ENCODE measurements at places on chromosomes 5 and 9.

- no peak for DNase-seq
Observed at GRCh38 chr9:79023134-79023580, 548.6 kb upstream of the TLE4 start.

GRCh38 chr5:81646469-81646995 lies 104.4 kb downstream of the SSBP2 start:
- DNase-seq, result no peak

- DNase-seq, result no peak
Observed at GRCh38 chr9:130587921-130588320, 8.5 kb downstream of the FUBP3 start.

DNA sequence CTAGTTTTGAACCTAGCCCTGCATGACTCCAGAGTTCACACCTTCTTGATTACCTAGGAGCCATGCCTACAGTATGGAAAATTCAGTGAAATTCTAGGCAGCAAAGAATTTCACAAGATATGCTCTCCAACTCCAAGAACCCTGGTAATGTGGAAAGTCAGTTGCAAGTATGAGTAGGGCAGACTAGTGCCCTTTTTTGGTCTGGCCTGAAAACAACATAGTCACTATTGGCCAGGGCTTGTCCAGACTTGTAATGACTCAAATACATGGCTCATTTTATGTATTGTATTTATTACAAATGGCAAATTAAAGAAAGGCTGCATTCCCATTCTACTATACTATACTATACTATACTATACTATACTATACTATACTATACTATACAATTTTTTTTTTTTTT lies 160.4 kb downstream of the ESM1 start:
- no peak for DNase-seq

DNA sequence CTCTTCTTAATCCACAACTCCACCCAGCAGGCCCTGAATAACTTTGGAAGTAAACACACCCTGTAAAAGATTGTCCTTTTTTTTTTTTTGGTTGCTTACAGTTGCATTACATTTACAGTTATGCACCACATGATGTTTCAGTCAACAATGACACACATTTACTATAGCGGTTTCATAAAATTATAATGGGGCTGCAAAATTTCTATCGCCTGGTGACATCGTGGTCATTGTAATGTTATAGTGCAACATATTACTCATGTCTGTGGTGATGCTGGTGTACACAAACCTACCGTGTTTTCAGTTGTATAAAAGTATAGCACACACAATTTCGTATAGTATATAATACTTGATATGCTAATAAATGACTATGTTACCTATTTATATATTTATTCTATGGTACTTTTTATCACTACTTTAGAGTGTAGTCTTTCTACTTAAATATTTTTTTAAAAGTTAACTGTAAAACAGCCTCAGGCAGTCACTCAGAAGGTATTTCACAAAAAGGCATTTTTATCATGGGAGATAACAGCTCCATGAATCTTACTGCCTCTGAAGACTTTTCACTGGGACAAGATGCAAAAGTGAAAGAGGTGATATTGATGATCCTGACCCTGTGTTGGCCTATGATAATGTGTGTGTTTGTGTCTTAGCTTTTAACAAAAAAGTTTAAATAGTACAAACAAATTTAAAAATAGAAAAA lies 695.4 kb upstream of the CDH18 start:
- no peak for DNase-seq

DNA sequence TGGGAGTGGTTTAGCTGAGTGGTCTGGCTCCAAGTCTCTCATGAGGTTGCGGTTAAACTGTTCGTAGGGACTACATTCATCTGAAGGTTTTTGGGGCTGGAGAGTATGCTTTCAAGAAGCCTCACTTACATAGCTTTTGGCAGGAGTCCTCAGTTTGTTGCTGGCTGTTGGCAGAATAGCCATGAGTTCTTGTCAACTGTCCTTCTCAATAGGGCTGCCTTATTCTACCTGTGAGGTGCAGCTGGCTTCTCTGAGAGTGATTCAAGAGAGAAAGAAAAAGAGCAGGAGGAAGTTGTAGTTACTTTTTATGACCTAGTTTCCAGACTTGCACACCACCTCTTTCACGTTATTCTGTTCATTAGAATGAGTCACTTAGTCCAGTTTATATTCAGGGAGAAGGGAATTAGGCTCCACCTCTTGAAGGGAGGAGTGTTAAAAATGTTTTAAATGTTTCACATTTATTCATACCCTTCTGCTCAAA lies 33.2 kb downstream of the YTHDC2 start:
- no peak for DNase-seq

DNA sequence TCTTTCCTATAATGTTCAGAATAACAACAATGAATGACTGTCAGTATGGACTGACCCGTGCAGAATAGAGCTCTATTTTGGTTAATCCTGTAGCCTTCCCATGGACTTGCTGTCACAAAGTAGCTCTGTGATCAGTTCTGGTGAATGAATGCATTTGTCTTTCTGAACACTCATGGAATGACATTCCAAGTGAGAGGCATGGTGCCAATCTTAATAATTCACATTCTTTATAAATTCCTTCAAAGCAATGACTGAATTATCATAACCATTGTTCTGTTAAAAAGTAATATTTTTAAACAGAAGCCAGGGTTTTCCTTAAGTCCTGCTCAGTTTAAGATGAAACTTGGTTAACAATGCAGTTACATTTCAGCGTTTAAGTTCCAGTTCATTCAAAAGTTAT lies 360.5 kb downstream of the ICE1 start:
- no peak for DNase-seq

GRCh38 chr5:169696621-169697510 lies 59.8 kb downstream of the DOCK2 start:
- no peak for DNase-seq

GRCh38 chr5:108919591-108920326 lies 172.1 kb downstream of the FER start:
- no peak for DNase-seq

GRCh38 chr5:56705217-56705616 lies 110.1 kb upstream of the MAP3K1 start:
- no peak for DNase-seq

DNA sequence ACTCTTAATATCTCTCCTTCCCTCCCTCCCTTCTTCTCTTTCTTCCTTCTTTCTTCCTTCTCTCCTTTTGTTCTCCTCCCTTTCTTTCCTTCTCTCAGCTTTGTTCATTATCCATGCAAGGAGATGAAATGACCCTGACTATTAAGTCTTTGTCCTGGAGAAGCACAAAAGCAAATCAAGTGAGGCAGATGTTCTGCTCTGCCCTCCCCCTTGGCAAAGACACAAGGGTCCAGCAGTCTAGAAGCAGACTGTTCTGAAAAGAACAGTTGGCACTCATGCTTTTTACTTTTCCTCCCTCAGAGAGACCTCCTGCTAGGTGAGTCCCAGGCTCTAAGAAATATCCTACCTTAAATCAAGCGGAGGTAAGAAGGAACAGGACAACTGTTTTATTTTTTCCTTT lies 1067.6 kb upstream of the DMAC1 start:
- no peak for DNase-seq

All from T-helper 9 cell (primary cell).